ENCODE measurements at places on chromosomes 12 and 14.
A peak's percentile ranks its signal among the peaks of the same experiment; 100 is the strongest.

DNA sequence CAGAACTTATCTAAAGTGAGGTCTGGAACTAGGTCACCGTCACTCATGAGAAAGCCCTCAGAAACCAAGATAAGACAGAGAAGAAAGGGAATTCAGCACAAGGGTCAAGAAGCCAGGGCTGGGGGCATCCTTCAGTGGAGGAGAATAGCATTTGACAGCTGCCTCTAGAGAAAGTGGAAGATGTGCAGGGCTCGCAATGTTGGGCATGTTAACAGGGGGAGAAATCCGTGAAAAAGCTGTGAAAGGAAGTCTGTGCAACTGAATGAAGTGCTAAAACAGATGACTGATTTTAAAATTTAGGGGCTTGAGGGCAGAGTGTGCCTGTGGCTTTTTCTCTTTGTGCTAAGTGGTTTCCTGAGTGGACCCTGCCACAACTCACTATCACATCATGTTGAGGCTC is 97.7 kb upstream of the IFNG-AS1 start:
- DNase-seq, result no peak

- peak; percentile 84 for DNase-seq
Observed at GRCh38 chr12:109428037-109428629, 49.0 kb downstream of the KCTD10 start.

GRCh38 chr14:23339506-23340268 is 13.0 kb downstream of the SLC22A17 start:
- no peak for DNase-seq

GRCh38 chr14:73459959-73460358 is 1.6 kb upstream of the NUMB start:
- DNase-seq, result no peak

- DNase-seq, result peak; percentile 75
Observed at GRCh38 chr14:96741151-96741977, 55.8 kb upstream of the VRK1 start.

DNA sequence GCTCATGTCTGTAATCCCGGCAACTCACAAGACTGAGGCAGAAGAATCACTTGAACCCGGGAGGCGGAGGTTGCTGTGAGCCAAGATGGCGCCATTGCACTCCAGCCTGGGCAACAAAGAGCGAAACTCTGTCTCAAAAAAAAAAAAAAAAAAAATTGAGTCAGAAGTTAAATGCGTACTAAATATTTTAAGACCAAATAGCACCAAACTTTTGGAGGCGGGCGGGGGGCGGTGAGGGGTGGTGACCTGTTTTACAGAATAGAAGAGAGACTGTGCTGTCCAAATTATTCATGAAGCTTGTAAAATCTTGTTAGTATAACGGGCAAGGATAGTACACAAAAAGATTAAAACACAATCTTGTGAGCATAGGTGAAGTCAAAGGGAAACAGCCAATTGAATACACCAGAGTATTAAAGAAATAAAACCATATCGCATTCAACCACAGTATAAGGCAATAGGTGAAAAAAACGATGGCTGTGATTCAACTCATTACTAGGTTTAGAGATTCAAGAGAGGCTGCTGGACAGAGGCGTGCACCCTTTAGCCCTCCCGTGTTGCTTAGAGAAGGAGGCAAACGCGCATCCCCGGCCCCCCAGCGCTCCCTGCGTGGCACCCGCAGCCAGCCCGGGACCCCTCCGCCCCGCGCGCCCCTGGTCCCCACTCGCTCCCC is 571 bp downstream of the ZNF891 start:
- DNase-seq, result no peak

DNA sequence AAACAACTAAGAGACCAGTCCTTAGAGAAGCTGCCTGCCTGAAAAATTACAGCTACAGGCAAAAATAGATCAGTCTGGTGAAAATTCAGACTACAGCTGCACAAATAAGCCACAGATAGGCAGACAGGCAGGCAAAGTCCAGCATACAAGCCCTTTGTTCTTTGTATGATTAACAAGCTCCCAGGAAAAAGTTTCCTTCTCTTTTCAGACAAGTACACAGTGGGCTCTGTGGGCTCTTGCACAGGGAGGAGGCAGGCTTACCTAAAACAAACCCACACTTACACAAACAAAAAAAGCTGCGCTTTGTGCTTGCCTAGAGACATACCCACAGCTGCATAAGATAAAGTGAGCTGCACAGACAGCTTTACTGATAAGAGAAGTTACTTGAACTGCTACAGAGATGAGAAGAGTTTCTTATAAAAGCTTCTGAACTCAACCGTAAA is 7.7 kb downstream of the OR6C68 start:
- DNase-seq, result no peak

DNA sequence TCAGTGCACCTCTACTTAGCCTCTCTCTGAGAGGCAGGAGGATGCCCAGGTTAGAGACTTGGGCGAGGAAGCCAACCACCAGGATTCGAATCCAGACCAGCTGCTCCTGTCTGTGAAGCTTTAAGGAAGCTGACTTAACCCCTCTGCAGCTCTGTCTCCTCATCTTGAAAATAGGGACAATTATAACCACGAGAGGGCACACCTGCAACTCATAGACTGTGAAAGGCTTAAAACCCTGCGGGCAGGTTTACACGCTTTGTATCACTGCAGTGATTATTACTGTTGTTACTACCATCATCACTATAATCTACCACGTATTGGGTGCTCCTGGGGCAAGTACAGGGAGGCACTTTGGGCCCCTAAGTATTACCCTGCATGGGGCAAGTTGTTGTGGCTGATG is 379.8 kb downstream of the VRK1 start:
- no peak for DNase-seq

DNA sequence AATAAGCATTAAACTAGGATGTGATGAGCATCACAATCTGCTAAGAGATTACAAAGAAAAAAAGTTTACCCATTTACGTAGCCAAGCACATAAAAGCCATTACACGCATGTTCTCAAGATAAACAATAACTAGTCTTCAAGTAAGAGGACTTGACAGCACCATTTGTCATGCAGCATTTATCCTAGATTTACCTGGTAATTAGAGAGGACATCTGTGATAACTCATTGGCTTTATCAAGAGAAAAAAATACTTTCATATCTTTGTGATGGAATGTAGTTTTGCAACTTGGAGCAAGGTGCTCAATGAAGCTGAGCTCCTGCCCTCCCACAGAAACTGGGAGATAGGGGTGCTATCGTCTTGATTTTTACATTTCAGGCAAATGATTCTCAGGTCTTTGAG is 1023.7 kb downstream of the FSCB start:
- no peak for DNase-seq

DNA sequence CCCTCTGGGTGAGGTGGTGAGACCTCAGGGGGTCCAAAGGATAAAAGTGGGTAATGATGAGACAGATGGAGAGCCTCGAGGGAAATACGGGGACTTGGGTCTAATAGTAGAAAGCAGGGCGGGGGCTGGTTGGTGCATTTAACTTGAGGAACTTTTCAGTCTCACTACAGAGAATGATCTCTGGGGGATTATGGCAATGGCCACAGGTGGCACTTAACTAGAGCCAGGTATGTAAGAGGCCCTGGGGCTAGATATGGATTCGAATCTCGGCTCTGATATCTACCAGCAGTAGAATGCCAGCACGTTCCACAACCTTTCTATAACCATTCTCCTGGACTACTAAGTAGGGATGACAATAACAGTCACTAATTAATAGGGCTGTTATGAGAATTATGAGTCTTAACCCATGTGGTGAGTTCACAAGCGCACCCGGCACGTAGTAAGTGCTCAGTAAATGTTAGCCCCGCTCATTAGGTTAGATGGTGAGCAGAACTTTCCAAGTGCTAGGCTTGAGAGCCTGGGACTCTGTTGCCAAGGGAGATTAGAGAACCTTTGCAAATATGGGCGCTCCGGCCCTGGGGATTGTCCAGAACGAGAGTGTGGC is 888 bp upstream of the PLXNC1 start:
- DNase-seq, result no peak

DNA sequence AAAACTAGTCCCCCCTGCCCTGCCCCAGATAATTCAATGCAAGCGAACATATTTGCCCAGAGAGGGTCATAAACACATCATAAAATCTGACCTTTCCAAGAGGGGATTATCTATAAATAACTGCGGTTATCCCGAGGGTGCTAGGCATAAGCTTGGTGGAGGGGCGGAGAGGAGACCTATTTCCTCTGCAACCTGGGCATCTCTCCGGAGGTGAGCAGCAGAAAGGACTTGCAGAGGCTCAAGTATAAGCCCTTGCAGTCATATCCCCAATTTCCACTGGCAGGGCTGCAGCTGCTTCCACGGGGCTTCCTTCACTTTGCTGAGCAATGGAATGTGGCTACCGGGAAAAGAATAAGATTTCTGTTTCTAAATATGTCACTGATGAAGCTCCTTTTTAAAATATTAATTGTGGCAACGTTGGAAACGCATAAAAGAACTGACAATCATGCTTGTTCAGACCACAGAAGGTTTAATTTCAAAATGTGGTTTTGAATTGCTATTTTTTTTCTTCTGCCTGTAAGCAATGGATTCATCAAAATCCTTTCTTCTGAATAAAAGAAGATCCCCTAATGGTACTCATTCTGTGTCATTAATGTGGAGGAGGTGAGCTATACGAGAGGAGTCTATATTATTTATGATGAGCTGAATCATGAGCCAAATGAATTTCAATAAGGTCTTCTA is 268.9 kb upstream of the ATP2B1 start:
- peak; percentile 26 for DNase-seq

- no peak for DNase-seq
Observed at GRCh38 chr12:92756898-92757596, 54.3 kb downstream of the PLEKHG7 start.

GRCh38 chr12:98182821-98183220 is 332.6 kb upstream of the TMPO start:
- DNase-seq, result no peak

DNA sequence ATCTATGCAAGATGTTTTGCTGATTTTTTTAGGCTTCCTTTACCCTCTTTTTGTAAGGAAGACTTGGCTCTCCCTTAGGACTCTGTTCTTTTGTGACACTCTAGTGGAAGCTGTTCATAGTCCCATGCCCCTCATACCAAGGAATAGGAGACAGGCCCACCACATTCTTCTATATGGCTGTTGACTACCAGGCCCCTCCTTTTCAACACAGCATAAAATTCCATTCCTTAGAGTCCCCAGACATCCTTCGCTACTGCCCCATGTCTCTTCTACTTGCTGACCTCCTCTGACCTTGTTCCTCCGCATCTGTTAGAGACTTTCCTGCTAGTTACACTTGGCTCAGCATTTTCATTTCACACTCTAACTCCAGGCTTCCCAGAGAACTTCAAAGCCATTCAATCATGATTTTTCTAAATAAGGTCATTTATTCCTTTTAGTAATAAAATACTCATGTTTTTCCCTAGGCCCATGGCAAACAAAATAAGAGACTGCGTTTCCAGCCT is 9.7 kb downstream of the PIK3C2G start:
- DNase-seq, result peak; percentile 16

DNA sequence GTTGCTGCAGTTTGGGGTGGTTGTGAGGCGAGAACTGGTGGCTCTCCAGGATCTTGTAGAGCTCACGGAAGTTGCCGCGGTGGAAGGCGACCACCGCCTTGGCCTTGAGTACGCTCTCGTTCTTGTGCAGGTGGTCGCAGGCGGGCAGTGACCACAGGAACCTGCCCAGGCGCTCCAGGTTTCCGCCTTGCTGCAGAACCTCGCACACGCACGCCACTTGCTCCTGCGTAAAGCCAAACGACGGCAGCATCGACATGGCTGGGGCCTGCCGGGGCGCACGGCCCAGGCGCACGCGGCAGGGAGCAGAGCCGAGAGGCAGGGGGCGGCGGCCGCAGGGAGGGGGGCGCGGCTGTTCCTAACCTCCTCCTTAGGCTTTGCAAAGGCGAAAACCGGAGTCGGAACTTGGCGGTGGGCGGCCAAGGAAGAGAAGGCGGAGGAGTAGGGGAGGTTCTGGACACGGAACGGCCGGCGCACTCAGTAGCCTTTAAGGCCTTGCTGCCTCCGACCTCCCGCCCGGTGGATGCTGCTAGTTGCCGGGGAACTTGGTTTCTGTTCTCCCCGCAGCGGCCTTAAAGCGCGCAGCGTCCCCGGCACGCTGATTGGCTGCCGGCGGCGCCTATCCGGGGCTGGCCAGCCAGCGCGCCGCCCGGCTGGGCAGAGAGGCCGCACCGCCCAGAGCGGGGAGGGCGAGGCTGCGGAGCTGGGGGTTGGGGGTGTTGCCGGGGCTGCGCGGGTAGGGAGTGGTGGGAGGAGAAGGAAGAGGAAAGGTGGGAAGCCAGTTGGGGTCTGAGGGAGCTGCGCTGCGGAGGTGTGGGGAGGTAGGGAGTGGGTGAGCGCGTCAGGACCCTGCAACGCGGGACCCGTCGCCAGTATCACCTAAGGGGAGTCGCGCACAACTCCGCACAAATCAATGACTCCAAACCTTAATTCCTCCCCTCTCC is at the start of gene SIX1:
TSS of gene SIX1 (minus strand) at position 544 of the 941 bp plus-strand sequence. CDS start at position 256, 288 bp downstream.
- DNase-seq, result peak; percentile 93

DNA sequence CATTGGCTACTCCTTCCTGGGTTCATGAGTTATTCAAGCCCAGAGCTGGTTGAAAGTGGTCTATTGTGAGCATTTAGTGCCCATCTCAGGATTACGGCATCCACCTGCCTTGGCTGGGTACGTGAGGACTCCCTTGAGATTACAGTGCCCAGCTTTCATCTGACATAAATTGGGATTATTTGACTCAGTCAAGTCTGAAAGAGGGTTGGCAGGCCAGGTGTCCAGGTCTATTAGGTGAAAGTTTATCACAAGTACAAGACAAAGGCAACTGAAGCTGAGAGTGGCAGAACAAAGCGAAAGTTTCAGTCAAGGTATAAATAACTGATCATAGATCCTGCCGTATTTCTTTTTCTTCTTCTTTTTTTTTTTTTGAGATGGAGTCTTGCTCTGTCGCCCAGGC is 84.6 kb upstream of the ATF7IP start:
- DNase-seq, result no peak

DNA sequence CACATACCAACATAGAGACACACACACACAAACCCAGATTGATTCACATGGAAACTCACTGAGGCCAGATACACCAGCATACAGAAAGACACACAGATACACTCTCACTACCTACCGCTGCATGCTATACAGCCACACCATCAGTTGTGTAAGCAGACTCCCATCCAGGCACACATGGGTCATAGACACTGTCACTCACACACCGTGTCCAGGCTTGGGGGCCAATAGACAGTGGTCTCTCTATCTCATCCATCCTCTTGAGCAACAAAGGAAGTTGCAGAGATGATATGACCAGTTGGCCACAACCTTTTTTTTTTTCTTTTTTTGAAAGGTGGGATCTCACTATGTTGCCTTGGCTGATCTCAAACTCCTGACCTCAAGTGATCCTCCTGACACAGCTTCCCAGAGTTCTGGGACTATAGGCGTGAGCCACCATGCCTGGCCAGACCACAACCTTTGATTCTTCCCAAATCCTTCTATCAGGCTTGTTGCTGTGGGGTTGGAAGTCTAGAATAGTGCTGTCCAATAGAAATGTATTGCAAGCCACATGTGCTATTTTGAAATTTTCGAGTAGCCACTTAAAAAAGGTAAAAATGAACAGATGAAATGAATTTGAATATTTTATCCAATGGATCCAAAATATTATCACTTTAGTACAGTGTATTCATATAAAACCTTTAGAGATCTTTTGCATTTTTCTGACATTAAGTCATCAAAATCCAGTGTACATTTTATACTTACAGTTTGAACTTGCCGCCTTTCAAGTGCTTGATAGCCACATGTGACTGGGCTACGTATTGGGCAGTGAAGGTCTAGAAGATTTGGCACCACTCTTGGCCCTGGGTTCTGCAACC is 7.4 kb downstream of the LRP1-AS start:
- DNase-seq, result no peak

GRCh38 chr12:108116699-108117098 is 12.4 kb upstream of the WSCD2 start:
- DNase-seq, result no peak

Data from femur (tissue), 1 donor.